RPMI8226 (cell line): ENCODE measurements at places on chromosomes 1 and 21.

- DNase-seq = no peak
Observed at GRCh38 chr21:37231249-37231645, 35.9 kb downstream of the VPS26C start.

DNA sequence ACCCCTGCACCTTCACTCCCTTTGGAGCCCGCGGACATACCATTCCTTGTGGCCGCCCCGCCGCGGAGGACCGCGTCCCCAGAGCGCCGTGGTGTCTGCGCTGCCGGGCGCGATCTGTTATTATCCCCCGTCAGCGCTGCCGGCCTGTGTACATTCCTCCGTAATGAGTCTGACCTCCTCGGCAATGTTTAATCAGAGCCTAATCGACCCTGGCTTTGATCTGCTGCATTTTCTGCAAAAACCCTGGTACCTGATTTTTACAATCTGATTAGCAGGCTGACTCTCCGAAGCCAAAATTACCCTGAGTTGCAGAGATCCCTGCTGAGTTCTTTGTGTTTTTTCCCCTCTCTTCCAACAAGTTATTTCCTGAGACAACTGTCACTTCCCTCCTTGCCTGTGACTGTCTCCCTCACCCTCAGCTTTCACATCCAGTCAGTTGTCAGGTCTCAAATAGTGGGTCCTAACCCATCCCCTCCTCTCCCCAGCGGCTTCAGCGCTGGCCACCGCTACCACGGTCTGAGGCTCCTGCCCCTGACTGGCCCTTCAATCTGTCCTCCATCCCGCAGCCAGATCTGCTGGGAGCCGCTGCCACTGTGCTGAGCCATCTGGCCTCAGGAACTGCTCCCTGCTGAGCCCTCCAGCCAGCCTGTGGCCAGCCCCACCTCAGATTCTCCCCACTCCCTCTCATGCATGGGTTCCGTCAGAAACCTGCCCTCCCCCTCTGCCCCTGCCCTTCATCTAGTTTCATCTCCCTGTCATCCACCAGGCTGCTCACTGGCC lies 53.5 kb downstream of the GLIS1 start:
- no peak for DNase-seq

DNA sequence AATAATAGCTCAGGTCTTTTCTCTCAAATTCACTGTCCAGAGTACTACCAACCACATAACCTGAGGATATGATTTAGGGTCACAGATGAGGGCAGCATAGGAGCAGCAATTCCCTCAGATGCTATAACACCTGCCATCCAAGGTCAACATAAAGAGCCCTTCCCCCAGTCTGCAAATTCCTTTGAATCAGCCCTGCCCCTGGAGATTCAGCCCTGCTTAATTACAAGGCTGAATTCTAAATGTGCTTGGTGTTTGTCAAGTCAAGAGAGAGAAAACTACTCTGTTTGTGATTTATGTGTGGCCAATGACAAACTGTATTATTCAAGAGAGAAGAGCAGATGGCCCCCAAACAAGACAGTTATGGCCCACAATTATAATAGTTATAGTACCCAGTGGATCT lies 195.7 kb upstream of the ADGRL2 start:
- DNase-seq = no peak

DNA sequence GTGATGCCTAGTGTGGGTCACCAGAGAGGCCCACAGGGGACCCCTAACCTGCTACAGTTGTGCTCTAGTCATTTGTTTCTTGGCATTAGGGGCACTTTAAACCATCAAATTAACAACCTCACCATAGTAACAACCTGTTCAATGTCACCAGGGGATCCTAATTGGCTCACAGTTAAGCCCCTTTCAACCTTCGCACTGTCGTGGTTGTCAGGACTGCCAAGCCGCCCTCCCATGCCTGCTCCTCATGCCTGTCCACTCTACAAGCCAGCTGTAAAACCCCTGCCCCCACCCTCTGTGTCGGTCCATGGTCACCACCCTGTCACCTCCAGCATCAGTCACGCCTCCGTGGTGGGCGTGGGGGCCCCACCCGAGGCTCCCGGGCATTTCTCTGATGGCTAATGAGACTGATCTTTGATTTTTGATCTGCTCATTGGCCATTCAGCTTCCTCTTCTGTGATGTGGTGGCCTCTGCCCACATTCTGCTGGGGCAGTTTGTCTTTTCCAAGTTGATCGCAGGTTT lies 96.6 kb downstream of the WDR4 start:
- no peak for DNase-seq

DNA sequence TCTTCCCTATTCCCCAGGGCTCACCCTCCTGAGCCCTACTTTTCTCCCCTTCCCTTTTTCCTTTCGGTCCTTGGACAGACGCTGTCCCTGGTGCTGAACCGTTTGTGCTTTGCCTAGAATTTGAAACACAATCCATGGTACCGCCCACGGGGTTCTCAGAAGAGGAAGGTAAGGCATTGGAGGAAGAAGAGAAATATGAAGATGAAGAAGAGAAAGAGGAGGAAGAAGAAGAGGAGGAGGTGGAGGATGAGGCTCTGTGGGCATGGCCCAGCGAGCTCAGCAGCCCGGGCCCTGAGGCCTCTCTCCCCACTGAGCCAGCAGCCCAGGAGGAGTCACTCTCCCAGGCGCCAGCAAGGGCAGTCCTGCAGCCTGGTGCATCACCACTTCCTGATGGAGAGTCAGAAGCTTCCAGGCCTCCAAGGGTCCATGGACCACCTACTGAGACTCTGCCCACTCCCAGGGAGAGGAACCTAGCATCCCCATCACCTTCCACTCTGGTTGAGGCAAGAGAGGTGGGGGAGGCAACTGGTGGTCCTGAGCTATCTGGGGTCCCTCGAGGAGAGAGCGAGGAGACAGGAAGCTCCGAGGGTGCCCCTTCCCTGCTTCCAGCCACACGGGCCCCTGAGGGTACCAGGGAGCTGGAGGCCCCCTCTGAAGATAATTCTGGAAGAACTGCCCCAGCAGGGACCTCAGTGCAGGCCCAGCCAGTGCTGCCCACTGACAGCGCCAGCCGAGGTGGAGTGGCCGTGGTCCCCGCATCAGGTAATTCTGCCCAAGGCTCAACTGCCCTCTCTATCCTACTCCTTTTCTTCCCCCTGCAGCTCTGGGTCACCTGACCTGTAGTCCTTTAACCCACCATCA lies 10.4 kb downstream of the BCAN start:
- peak; percentile 70 for DNase-seq

GRCh38 chr1:18924221-18924691 lies 21.9 kb upstream of the ALDH4A1 start:
- no peak for DNase-seq

- DNase-seq = no peak
Observed at GRCh38 chr1:15963363-15963967, 12.4 kb downstream of the ZBTB17 start.
